ENCODE measurements at places on chromosomes 13 and 19.

DNA sequence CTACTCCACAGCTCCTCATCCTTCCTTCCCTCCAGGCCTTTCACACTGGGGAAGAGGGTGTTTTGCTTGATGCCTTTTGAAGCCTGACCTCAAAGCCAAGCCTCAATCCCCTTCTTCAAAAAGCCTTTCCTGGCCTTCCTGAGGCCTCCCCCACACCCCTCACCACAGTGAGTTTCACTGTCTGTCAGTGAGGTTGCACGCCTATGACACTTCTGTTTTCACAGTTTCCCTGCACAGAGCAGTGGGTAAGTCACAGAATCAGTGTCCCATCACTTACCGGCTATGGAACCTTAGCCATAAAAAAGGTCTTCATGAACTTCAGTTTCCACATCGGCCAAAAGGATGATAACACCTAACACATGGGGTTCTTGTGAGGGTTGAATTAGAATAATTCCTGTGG is 371.4 kb downstream of the UQCRFS1 start:
- no peak for DNase-seq

DNA sequence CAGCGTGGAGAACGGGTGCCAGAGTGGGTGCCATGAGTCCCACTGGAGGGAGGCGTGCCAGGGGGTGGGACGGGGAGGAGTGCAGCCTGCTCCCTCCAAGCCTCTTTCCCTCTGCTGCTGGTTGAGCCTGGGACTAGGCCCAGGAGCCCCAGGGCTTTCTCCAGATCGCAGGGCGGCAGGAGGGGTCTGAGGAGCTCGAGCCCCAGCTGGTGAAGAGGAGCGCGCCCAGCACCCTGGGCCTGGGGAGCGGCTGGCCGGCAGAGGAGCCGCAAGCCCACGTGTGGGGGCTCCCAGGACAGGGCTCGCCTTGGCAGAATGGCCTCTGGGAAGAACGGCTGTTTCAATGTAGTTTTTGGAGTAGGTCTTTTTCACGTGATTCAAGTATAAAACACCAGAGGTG is 12.2 kb upstream of the DCUN1D2 start:
- DNase-seq = no peak

DNA sequence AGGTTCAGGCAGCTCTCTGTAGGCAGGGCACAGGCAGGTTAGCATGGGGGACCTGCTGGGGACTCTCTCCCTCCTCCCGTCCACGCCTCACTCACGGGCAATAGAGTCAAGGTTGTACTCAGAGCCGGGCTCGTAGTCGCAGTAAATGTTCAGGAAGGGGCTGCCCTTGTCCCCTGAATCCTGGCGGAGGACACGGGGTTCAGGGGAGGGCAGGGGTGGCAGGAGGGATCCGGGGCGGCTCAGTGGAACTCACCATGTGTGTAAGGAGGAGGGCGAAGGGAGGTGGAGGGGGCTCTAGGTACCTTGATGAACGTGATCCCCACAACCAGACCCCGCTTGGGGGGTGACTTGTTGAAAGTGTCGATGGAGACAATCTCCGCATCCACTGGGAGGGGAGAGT is 819 bp downstream of the KPTN start:
- no peak for DNase-seq

DNA sequence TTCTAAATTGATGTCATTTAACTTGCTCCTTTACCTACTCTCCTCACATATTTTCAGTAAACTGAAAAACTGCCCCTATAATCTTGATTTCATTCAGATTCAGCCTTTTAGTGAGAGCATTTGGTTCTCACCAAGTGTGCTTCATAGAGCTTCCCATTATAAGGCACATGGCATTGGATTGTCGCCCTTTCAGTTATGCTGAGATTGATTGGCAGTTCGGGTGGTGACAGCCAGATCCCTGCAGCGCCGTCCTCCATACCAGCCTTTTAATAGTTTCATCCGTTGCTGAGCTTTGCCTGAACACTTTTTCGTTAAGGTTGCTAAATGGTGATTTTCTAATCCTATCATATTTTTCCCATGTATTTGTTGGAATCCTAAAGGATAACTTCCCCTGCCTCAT is 80.4 kb downstream of the DHRS12 start:
- DNase-seq = no peak

DNA sequence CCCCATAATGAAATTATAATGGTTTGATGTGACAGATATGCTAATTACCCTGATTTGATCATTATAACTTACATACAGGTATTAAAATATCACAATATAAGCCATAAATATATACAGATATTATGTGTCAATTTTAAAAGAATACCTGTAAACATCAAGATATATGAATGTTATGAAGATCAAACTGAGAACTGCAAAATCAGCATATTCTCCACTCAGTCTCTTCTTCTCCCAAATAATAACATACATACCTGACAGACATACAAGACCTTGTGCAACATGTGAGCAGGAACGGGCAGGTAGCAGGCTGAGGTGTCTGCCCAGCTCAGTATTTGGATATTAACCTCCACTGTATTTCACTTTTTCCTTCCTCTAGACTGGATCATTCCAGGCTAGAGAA is 547.2 kb downstream of the UQCRFS1 start:
- no peak for DNase-seq

DNA sequence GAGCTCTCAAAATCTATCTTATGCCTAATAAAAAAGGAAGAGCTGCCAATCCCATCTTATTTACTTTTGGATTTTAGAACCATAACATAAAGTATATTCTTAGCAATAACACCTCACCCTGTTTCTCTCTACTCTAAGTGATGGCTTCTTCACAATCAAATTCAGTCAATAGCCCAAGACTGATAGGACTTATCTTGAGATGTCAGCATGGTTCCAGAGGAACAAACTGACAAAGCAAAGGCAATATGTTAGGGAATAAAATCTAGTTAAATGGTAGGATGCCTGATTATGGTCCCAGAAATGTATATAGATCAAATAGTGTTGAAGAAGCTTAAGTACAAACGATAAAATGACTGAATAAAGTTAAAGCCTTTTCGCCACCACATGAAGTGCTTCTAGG is 36.3 kb downstream of the DACH1 start:
- no peak for DNase-seq

DNA sequence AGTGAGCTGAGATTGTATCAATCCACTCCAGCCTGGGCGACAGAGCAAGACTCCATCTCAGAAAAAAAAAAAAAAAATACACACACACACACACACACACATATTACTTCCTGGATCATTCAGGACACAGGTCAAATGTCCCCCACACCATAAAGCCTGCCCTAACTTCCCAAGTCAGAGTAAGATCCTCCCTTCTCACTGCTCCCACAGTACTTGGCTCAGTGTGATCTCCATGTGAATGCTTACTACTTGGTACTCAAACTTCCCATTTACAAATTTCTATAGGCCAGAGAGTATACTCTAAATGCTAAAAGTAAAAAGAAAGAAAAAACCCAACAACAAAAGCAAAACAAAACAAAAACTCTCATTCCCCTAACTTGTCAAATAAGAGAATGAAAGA is 386.8 kb downstream of the SLITRK6 start:
- no peak for DNase-seq

GRCh38 chr13:113546571-113547237 is 37.8 kb upstream of the TFDP1 start:
- DNase-seq = no peak

GRCh38 chr13:27128825-27129627 is 42.6 kb downstream of the USP12 start:
- DNase-seq = no peak

- no peak for DNase-seq
These were observed 79.1 kb upstream of the SPATA13 start for GRCh38 chr13:24081387-24081786.

DNA sequence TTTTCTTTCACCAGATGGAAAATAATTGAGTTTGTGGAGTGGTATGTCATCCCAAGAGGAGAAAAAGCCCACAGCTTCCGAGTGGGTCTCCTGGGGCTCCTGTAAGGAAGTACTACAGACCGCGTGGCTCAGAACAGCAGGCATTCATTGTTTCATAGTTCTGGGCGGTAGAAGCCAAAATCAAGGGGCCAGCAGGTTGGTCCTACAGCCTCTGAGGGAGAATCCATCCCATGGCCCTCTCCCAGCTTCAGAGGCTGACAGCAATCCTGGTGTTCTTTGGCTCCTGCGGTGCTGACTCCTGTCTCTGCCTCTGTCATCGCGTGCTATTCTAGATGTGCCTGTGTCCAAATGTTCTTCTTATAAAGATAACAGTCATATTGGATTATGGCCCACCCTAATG is 362.6 kb downstream of the FGF14 start:
- no peak for DNase-seq

DNA sequence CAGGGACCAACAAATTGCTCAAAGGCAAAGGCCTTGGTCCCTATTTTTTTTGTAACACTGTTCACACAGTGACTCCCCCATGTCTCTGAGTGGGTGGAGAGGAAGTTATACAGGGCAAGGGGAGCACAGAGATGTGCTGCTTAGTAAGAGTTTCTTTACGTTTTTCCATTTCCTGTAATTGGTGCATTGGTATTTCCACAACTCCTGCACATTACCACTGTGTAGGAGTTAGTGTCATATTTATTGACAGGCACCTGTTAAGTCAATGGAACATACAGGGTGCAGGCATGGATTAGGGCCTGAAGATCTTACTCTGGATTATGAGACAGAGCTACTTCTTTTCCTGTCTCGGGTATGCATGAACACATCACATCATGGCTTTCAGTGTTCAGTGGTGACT is 45.2 kb downstream of the SOX21 start:
- DNase-seq = no peak

DNA sequence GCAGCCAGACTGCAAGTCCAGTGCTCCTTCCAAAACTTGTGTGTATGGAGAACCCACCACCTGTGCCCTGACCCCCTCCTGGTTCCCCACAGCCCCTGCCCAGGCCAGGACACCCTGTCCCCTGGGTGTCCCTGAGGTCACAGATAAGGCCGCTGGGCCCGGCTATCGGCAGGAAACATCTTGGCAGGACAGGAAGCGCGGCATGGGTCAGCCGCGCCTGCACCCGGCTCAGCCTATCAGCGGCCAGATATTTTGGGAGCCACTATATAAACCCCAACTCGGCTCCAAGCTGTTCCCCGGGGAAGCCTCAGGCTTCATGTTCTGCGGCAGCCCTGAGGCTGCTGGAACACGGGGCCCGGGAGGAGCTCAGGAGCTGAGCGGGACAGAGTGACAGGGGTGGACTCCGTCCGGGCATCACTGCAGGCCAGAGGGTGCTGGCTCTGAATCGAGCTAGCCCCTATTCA is 60.8 kb downstream of the AP1M1 start:
- DNase-seq = no peak

Measured in stimulated activated CD8-positive, alpha-beta memory T cell treated with anti-CD3 and anti-CD28 coated beads, Interleukin-2, amount 100 ng/mL, for 1 hour (primary cell).